ENCODE measurements at places on chromosomes 12 and 14. TPM values are rescaled to one million over a fixed set of nuclear protein-coding genes. Genes with fewer than 3 reads are reported as not detected.
A peak's percentile ranks its signal among the peaks of the same experiment; 100 is the strongest.

DNA sequence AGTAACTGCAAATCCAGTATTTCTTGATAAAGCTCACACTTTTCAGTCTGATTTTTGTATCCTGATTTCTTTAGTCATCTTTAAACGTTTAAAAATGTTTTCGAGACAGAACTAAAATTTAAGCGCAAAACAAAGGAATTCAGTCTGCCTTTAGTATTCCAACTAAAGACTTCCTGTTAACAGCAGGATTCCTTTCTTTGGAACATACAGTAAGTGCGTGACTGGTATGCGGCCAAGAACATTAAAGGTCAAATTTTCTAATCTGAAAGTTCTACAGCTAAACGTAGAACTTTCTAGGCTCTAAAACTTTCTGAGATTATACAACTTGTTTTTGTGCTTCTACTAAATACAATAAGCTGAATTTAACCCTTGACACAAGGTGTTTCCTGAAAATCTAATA is 9.9 kb downstream of the SAV1 start:
- H3K27me3 ChIP-seq, result no peaks in the 10 kb centered on the region
- H3K4me3 ChIP-seq, result peak overlapping the region; percentile 17
- peak overlapping the region; percentile 70 for H3K27ac ChIP-seq
- H3K4me1 ChIP-seq, result peaks cover 6% of the 10 kb centered on the region
- no peaks in the 10 kb centered on the region for H3K36me3 ChIP-seq

GRCh38 chr14:72142328-72142727 is 210.1 kb downstream of the RGS6 start:
- no peak overlapping the region for H3K4me3 ChIP-seq
- H3K36me3 ChIP-seq, result no peaks in the 10 kb centered on the region
- H3K4me1 ChIP-seq, result no peaks in the 10 kb centered on the region
- no peak overlapping the region for H3K27ac ChIP-seq

FAM222A gene
- 7.3 TPM for total RNA-seq

- no peaks in the 10 kb centered on the region for H3K36me3 ChIP-seq
- H3K4me3 ChIP-seq, result no peak overlapping the region
- no peaks in the 10 kb centered on the region for H3K4me1 ChIP-seq
- DNase-seq, result no peak
- no peak overlapping the region for H3K27ac ChIP-seq
Observed at GRCh38 chr14:55508676-55509075, 68.3 kb upstream of the TBPL2 start.

UNC79 gene
- total RNA-seq, result not detected

All from breast epithelium (tissue), 4 donors.